Activated T-helper 1 cell treated with Interleukin-2 at 50 U/mL for 16 hours (primary cell): ENCODE measurements at places on chromosomes 4 and X.

- DNase-seq: no peak
These were observed 69.8 kb downstream of the FBXO8 start for GRCh38 chr4:174213731-174214100.

- no peak for DNase-seq
These were observed 144.7 kb upstream of the VCX start for GRCh38 chrX:7698248-7698647.

DNA sequence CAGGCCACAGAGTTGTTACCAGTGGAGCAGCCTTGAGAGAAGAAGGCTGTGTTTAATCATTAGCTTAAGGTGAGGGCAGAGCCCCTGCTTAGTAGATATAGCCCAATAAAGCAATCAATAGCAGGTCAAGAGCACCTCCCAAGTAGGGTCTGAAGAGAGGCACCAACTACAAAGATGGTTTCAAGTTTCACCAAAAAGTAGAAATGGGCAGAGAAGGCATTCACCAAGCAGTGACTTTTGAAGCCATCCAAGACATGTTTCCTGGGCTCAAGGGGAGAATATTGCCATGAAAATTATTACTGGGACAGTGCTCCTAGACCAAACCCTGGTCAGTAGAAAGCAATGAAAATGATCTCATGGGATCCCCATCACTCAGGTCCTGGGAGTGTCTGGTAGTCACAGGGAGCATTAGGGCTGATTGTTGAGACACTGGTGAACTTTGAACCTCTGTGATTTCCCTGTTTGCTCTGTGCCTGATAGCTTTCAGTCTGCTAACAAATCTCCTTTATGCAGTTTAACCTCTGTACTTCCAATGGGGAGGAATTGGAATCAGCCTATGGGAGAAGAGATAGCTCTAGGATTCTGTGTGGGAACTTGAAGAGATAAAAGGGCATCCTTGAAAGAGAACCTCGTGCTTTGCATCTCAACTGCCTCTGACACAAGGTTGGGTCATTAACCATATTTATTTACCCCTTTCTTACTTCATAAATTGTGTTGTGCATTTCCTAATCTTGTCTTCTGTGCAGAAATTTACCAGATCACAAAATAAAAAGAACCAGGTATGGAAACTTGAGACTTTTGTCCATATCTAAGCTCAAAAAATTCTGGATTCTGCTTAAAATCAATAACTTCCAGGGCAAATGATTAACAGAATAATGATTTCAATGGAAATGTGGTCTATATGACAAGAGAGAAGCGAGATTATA, 9.3 kb upstream of the OTC start:
- no peak for DNase-seq

- DNase-seq: no peak
These were observed 46.4 kb downstream of the IL13RA1 start for GRCh38 chrX:118773782-118774181.

DNA sequence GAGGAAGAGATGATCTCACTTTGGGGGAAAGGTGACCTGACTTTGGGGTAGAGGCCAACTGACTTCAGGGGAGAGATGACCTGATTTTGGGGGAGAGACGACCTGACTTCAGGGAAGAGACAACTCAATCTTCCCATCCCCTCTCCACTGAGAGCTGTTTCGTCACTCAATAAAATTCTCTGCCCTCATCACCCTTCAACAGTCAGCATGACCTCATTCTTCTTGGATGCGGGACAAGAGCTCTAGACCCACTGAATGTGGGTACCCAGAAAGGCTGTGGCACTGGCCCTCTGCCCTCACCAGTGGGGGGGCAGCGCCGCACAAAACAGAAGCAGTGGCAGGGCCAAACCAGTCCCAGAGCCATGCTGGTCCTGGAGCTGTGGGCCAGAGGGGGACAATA, 34.6 kb downstream of the ATXN3L start:
- no peak for DNase-seq

DNA sequence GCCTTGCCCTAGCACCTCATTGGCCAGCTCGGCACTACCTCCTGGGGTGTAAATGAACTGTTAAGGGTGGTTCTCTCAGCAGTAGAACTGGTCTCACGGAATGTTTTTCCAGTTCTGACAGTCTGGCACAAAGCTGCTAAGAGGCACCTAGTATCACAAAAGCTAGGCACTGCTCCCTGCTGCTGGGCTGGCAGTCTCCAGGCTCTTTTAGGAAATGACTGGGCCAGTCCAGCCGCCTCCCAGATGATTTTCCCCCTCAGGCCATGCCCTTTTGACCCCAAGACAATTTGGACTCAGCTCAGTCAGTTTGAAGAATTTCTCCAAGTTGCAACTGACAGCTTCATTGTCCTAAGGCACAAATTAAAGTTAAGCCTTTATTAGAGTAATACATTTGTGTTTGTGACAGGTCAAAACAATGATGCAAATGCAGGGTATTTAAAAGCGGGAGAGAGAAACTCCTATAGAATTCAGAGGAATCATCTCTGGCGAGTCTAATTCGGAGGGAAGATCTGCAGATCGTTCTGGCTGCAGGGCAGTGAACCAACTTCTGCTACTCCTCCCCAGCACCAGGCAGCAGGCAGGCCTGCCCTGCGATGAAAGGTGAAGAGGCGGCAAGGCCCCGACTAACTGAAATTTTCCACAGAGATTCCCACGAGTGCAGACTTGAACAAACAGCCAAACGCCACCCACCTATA, 7.9 kb downstream of the FRMD7 start:
- no peak for DNase-seq

- no peak for DNase-seq
These were observed 358.6 kb downstream of the GPM6A start for GRCh38 chr4:175453456-175453855.

- DNase-seq: peak; percentile 14
These were observed 40.4 kb downstream of the RNF212 start for GRCh38 chr4:1072830-1073446.

GRCh38 chr4:71538528-71538927, 199.7 kb downstream of the SLC4A4 start:
- DNase-seq: no peak

DNA sequence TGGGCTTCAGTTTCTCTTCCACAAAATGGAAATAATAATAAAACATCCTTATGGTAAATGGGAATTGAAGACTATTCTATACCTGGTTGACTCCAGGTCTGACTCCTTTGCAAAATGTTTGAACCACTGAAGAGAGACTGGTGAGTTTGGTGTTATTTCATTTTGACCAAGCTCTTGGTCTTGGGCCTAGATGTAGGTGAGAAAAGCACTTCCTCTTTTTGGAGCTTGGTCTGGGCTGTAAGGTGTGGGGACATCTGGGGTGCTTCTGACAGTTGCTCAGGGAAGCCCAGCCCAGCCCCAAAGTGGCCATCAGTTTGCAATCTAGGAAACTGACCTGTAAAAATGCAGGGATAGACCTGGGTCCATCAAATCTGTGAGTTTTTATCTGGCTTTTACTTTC, 26.8 kb upstream of the SOD3 start:
- DNase-seq: no peak

DNA sequence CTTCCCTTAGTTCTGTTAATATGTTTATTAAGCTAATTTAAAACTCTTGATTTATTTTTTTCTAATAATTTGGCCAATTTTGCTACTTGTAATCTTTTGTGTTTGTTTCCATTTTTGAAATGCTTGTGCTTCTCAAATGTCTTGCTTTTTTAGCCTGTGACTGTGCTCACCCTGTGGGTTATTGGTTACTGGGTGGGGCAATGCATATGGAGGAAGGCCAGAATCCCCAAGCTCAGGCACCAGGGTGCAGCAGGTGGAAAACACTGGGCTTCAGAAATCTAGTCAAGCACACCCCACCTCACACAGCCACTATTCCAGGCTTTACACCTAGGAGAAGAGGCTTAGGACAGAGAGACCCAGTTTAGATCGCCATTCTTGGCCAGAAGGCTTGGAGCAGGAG, 33.1 kb downstream of the ETNPPL start:
- no peak for DNase-seq

DNA sequence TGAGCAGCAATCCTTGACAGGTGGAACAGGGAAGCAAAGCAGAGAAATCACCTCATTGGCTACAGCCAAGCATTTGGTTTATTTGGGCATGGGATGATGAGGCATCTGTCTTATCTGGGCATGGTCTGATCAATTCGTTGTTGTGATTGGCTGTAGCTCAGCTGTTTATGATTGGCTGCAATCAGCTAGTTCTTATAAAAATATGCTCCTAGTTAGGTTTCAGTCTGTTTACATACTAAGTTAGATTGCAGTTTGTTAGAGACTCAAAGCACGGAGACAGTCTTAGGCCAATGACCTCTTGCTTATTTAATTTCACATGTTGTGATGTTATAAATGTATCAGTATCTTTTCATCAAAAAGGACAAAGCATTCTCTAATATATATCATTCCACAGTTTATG, 312.0 kb downstream of the PDGFC start:
- DNase-seq: no peak
